ENCODE measurements at places on chromosomes 13 and 19.

DNA sequence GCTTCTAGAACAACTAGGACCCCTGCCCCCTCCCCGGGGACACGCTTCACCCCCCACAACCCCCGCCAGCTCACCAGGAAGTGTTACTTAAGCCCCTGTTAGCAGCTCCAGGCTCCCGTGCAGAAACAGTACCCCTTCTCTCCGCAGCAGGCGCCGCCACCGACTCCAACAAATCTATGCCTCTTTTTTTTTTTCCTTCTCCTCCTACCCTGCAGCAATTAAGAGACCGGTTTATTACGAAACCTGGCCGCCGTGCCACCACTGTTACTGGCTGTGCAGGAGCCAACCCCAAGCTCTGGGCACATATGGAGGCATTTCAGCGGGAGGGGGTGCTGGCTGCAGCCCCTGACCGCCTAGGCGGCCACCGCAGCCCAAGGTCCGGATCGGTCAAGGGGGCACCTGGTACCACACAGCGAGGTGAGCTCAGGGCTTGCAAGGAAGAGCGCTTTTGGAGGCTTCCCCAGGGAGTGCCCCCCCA is 2.4 kb downstream of the GADD45B start:
- DNase-seq = peak; percentile 78
- H3K27ac ChIP-seq = peak overlapping the region; percentile 92
- peaks cover 4% of the 10 kb centered on the region for H3K27me3 ChIP-seq
- H3K4me1 ChIP-seq = peaks cover 32% of the 10 kb centered on the region

DNA sequence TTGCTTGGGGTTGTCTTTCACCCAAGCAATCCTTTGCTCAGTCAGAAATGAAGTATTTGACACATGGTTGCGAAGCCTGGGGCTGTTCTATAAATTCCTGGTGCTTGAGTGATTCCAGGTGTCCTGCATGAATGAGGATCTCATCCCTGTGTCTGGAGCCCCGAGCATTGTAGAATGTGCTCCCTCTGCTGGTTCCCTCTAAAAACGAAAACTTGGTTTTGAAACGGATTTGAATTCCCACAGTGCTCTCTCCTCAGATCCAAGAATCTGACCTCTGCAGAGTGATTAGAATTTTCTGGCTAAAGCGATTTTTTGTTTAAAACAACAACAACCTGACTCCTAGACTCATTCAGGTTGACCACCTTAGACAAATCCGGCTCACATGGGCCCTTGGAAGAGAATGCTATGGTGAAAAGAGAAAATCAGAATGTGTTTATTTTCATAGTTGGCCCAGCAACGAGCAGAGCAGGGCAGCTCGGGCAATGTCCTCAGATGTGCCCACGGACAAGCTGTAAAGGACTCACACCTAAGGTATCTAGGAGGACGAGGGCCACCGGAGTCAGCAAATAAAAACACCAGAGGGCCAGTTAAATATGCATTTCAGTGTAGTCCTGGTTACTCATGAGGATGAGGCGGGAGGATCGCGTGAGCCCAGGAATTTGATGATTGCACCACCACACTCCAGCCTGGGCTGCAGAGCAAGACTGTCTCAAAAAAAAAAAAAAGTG is 8.7 kb upstream of the ATP12A start:
- no peak for DNase-seq
- no peak overlapping the region for H3K4me3 ChIP-seq
- no peak overlapping the region for H3K27ac ChIP-seq

DNA sequence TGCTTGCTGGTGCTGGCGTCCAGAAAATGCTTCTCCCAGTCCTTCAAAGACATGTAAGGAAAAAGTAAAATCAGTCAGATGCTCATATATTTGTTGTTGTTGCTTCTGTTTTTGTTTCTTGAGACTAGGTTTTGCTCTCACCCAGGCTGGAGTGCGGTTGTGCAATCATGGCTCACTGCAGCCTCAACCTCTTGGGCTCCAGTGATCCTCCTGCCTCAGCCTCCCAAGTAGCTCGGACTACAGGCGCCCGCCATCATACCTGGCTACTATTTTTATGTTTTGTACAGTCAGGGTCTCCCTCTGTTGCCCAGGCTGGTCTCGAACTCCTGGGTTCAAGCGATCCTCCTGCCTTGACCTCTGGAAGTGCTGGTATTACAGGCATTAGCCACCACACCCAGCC is 11.0 kb upstream of the EPS15L1 start:
- H3K36me3 ChIP-seq = no peaks in the 10 kb centered on the region
- no peak overlapping the region for H3K27ac ChIP-seq
- H3K4me1 ChIP-seq = no peaks in the 10 kb centered on the region
- no peak for DNase-seq
- H3K27me3 ChIP-seq = peaks cover 15% of the 10 kb centered on the region
- no peak overlapping the region for H3K4me3 ChIP-seq

DNA sequence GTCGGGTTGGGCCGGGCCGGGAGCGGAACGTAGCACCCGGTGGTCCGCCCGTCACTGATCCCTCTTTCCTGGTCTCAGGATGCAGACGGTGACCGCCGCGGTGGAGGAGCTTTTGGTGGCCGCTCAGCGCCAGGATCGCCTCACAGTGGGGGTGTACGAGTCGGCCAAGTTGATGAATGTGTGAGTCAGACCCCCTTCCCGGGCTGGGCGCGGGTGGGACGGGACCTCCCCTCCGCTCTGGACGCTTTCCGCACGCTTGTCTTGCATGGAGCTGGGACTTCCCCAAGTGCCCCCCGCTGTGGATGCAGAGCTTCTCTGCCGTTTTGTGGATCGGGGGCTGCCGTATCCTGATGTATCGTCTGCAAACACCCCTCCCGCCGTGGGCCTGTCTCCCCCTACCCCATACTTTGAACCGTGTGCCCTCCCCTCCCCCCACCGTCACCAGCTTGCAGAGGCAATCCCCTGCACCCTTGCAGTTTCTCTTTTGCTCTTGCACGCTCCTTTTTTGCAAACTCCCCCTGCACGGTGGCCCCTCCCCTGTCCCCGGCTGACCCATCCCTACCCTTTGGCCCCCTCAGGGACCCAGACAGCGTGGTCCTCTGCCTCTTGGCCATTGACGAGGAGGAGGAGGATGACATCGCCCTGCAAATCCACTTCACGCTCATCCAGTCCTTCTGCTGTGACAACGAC is 669 bp downstream of the GADD45B start:
- H3K27ac ChIP-seq = peak overlapping the region; percentile 92
- H3K27me3 ChIP-seq = peaks cover 9% of the 10 kb centered on the region
- peaks cover 35% of the 10 kb centered on the region for H3K4me1 ChIP-seq

GRCh38 chr19:48770266-48770665 is 14.9 kb downstream of the FGF21 start:
- peaks cover 52% of the 10 kb centered on the region for H3K27me3 ChIP-seq
- H3K27ac ChIP-seq = no peak overlapping the region
- no peaks in the 10 kb centered on the region for H3K4me1 ChIP-seq
- DNase-seq = no peak
- H3K36me3 ChIP-seq = no peaks in the 10 kb centered on the region

- H3K27ac ChIP-seq = no peak overlapping the region
- H3K27me3 ChIP-seq = no peaks in the 10 kb centered on the region
- H3K4me1 ChIP-seq = peaks cover 30% of the 10 kb centered on the region
- no peak for DNase-seq
- no peak overlapping the region for H3K4me3 ChIP-seq
These were observed 65.7 kb upstream of the ATP12A start for GRCh38 chr13:24614306-24615080.

- DNase-seq = peak; percentile 82
- H3K27me3 ChIP-seq = peaks cover 11% of the 10 kb centered on the region
- peaks cover 64% of the 10 kb centered on the region for H3K4me1 ChIP-seq
- H3K27ac ChIP-seq = peak overlapping the region; percentile 96
- peaks cover 18% of the 10 kb centered on the region for H3K36me3 ChIP-seq
These were observed 1.8 kb downstream of the DBP start for GRCh38 chr19:48635263-48635965.

DNA sequence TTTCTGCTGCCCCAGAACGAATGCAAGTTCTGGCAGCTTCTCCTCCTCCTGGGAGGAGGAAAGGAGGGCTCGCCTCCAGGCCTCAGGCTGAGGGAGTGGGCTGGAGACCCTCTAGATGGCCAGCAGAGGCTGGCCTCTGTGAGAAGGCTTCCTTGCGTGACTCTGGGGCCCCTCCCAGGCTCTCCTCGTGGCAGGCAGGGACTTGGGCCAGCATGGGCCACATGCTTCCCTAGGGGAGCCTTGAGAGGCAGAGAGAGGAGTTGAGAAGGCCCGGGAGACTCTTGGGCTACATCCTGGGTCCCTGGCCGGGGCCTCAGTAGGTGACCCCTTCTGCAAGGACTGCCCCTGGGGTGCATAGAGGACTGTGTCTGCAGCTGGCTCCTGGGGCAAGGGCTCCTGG is 25.9 kb downstream of the LYL1 start:
- peaks cover 28% of the 10 kb centered on the region for H3K27me3 ChIP-seq
- H3K4me3 ChIP-seq = no peak overlapping the region
- H3K36me3 ChIP-seq = no peaks in the 10 kb centered on the region

- no peaks in the 10 kb centered on the region for H3K4me1 ChIP-seq
- H3K27me3 ChIP-seq = no peaks in the 10 kb centered on the region
- H3K27ac ChIP-seq = no peak overlapping the region
- no peaks in the 10 kb centered on the region for H3K36me3 ChIP-seq
- no peak overlapping the region for H3K4me3 ChIP-seq
These were observed 16.9 kb downstream of the GPC6 start for GRCh38 chr13:93243375-93244063.

GRCh38 chr19:18205200-18205892 is 1.5 kb upstream of the RAB3A start:
- H3K27ac ChIP-seq = peak overlapping the region; percentile 94
- peak overlapping the region; percentile 96 for H3K4me3 ChIP-seq
- H3K4me1 ChIP-seq = peaks cover 23% of the 10 kb centered on the region
- peaks cover under 1% of the 10 kb centered on the region for H3K36me3 ChIP-seq
- peak; percentile 78 for DNase-seq

DNA sequence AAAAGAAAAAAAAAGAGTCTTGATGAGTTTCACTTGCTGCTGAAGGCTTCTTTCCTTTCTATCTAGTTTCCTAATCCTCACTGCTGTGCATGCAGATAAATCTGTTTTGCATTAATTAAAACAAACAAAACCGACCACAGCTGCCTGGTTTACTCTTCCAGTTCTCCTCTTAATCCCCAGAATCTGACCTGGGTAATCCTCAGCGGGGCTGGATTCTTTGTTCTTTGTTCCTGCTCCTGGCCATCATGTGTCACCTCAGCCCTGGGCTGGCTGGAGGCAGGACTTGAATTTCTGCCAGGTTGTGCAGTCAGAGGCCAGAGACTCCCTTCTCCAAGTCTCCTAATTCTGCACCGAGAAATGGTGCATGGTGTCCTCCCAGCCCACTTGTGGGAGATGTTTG is 52.2 kb upstream of the CYP4F8 start:
- H3K4me1 ChIP-seq = no peaks in the 10 kb centered on the region
- DNase-seq = peak; percentile 12
- H3K27ac ChIP-seq = no peak overlapping the region
- H3K36me3 ChIP-seq = no peaks in the 10 kb centered on the region
- H3K27me3 ChIP-seq = peaks cover 75% of the 10 kb centered on the region

GRCh38 chr19:33878910-33879810 is 82.5 kb downstream of the KCTD15 start:
- no peaks in the 10 kb centered on the region for H3K4me1 ChIP-seq

DNA sequence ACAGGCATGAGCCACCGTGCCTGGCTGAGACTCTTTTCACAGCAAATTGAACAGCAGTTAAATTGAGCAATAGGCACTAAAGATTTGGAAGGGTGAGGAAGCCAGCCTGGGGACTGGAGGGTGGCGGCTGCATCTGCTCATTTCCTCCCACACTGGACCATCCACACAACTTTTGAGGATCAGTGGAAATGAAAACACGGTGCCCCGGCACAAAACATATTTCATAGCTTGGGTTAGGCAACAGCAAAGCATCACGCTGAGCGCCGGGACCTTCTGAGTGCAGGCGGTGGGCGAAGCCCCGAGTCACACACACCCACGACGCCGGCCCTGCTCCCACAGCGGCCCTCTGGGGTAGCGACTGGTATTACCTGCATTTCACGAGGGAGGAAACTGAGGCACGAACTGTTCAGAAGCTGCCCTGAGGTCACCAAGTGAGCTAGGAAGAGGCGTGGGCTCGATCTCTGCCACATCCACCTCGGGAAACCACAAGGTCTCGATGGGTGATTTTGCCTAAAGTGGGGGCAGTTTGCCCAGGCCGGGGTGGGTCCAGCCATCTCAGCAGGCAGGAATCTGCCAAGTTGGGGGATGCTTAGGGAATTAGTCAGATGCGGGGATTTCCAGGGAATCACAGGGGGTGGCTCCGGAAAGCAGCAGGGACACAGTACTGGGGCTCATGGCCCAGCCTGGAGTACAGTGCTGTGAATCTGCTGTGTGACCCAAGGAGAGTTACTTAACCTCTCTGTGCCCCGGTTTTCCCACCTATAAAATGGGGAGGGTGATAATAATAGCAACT is 3.5 kb upstream of the SBNO2 start:
- no peak for DNase-seq
- peaks cover 36% of the 10 kb centered on the region for H3K4me1 ChIP-seq
- H3K27me3 ChIP-seq = peaks cover 50% of the 10 kb centered on the region
- H3K4me3 ChIP-seq = no peak overlapping the region

GRCh38 chr19:49609499-49610092 is 18.6 kb downstream of the PRR12 start:
- no peak for DNase-seq
- H3K36me3 ChIP-seq = peaks cover 29% of the 10 kb centered on the region
- no peak overlapping the region for H3K4me3 ChIP-seq
- no peak overlapping the region for H3K27ac ChIP-seq
- H3K27me3 ChIP-seq = no peaks in the 10 kb centered on the region
- peaks cover 3% of the 10 kb centered on the region for H3K4me1 ChIP-seq

DNA sequence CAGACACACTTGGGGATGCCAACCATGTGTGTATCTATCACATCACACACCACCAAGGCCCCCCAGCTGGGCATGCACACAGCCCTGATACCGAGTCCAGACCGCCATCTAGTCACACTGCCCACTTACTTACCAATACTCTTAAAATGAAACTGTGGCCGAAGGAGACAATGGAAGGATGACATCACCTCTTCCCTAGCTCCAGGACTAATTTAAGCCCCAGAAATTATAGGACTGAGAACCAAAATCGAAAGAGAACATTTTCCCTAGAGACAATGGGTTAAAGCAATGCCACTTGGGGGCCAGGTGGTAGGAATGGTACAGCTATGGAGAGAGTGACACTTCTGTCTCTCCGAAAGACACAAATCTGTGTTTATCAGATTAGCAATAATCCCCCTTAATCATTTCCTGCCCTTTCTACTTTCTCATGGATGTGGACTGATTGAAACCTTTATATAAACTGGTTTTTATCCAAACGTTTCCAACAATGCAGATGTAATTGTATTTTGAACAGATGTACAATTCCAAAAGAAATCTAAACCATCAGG is 663 bp upstream of the GGACT start:
- no peak for DNase-seq
- peaks cover 55% of the 10 kb centered on the region for H3K4me1 ChIP-seq
- H3K27ac ChIP-seq = peak overlapping the region; percentile 96
- peaks cover 6% of the 10 kb centered on the region for H3K27me3 ChIP-seq
- H3K4me3 ChIP-seq = peak overlapping the region; percentile 74

DNA sequence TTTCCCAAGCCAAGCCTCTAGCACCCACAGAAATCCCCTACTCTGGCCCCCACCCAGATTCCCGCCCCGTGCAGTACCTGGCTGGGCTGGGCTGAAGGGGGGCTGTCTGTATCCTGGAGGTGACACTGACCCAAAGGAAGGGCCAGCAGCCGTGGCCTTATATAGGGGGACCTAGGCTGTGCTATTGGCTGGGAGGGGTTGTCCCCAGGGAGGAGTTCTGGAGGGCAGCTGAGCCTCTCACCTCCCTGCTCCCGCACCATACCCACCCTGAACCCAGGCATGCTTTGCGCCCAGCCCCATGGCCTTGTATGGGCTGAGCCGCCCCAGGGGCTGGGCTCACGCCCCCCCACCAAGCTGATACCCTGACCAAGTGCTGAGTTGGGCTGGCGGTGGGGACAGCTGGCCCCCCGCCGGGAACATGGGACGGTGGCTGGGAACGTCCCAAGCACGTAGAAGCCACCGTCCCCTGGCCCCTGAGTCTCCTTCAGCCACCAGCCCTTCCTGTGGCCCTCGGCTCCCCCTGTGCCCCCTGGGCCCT is at the start of gene CKM:
Gene CKM, minus strand, starts transcription at position 132 of the 538 bp plus-strand sequence. CDS start 3,162 bp downstream, outside the sequence.
- peaks cover 3% of the 10 kb centered on the region for H3K4me1 ChIP-seq
- DNase-seq = no peak
- H3K27me3 ChIP-seq = peaks cover 67% of the 10 kb centered on the region

Data from activated naive CD4-positive, alpha-beta T cell treated with anti-CD3 and anti-CD28 coated beads, Interleukin-2, amount 10 ng/mL, durations not matched to agents 7 days and 5 days (primary cell).